ENCODE measurements at places on chromosomes 2 and 18.

DNA sequence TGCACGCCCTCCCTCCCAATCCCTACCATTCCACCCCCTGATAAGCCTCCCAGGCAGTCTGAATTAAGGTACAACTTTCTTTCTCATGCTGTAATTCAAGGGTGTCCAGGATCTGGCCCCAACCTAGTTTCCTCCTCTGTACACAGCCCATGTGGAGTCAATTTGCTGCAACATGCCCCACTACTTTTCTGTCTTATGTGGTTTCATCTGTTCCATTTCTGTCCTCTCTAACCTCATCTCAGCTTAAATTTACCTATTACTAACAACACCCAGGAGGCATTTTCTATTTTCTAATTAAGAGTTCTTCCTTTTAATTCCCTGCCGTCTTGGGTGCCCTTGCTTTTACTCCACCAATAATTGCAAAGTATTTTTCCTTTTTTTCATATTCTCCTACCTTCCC lies 10.0 kb downstream of the PPP4R1 start:
- DNase-seq, result no peak

DNA sequence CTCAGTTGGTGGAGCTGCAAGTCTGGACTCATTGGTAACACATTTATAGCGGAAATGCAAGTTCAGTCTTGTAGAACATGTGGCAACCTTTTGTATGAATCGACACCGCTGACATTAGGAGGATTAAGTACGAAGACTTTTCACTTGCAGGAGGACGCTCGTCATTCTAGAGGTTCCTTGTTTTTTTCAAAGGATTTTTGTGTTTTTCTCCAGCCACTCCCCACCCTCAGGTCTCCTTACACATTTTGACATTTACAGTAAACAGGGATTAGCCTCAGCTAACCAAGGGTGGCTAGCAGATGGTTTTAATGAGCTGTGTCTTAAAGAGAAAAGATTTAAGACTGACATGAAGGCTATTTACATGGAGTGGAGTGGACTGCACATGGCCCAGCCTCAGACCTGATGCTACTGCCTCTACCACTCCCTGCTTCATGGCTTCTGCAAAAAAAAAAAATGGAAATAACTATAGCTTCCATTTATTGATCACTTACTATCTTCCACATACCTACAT lies 173.8 kb downstream of the TRIB2 start:
- DNase-seq, result no peak

GRCh38 chr2:47617523-47618271 lies 165.2 kb upstream of the MSH6 start:
- no peak for DNase-seq

GRCh38 chr2:37827911-37828511 lies 97.1 kb upstream of the RMDN2 start:
- DNase-seq, result no peak

GRCh38 chr2:24365051-24365450 lies 4.7 kb upstream of the ITSN2 start:
- DNase-seq, result no peak

DNA sequence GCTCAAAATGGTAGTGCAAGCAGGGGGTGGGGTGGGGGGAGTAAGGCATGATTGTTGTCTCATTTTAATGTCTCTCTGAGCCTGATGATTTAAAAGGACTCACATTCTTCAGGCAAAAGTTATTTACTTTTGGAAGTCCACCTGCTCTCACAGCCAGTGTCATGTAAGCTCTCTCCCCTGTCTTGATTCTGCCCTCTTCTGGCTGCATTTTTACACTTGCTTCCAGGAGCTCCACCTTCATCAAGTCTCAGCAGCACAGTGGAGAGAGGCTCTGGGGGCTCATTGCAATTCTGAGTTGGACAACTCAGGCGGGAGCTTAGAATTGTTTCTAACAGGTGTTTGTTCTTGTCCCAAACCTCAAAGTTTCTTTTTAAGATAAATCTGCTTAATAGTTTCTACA lies 39.2 kb downstream of the GNAL start:
- DNase-seq, result no peak

DNA sequence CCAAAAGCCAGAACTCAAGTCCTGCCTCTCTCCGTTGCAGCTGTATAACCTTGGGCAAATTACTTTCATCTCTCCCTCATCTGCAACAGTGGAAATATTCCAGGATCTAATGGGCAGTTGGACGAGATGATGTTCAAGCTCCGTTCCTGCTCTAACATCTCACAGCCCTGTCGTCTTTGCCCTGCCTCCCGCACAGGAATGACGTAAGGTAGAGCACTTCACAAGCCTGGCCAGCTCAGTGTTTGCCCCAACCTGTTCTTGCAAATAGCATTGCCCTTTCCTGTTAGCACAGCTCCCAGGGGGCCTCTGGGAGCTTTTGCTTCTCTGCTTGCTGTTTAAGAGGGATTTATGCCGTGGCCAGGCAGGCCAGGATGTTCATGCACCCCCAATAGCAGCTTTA lies 107.9 kb downstream of the KLHL29 start:
- DNase-seq, result no peak

GRCh38 chr2:233081731-233082221 lies 21.6 kb downstream of the INPP5D start:
- DNase-seq, result no peak

GRCh38 chr18:55547705-55548056 lies 40.3 kb downstream of the TCF4 start:
- no peak for DNase-seq

DNA sequence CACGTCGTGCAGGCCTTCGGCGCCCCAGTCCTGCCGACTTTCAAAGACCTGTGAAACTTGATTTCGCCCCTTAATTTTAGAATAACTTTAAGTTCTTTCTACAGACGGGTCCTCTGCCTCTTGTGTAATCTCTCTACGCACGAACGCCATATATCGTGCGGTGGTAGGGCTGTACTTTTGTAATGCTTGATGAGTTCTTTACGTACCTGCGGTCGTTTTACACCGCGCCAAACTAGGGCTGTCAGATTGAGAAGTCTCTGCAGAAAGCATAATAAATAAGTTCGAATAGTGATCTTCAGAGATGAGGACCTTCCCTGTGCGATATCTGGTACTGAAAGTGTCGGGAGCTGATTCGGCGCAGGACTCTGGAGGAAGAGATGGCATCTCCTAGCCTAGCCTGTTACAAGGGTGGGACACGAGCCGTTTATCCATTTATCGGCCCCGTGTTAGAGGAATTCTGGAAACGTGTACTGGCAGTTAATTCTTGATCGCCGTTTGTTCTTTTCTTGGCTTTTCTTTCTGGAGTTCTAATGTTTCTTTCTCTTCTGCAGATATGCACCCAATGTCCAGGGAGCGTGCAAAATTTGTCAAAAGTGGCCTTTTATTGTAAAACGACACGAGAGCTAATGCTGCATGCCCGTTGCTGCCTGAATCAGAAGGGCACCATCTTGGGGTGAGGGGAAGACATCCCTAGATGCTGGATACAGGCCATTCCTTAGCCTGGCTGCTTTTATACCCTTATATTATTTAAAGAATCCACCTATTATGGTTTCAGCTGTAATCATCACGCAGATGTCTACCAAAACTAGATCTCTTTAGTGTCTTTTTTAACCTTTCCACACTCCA lies 781 bp upstream of the SLC5A6 start:
- no peak for DNase-seq

DNA sequence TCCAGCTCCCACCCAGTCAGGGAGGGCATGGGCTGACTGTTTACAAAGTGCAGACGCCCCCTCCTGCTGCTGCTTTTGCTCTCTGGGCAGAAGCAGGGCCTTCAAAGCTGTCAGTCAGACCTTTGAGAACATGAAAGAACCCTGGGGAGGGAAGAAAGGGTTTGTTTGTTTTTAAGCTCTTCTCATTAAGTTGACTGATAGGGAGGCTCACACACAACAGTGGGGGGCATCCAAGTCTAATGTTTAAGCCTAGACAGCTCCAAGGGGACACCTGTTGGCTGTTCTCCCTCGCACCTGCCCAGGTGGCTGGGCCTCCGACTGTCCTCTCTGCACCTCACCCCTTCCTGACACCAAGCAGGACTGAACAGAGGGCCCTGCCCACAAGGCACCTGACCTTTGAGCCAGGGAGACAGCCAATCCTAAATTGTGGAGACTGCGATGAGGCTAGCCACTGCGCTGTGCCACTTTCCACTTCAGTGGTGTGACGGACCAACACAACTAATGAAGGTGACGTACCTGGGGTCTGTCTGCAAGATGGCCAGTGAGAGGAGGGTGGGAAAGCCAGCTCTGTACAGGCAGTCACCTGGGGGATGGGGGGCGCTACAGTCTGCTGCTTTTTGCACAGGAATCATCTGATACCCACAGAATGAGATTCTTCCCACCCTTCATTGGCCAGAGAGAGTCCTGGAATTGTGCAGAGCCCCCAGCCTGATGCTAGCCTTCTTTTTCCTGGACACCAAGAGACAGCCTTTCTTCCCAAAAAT lies 16.3 kb downstream of the ST6GAL2 start:
- no peak for DNase-seq

DNA sequence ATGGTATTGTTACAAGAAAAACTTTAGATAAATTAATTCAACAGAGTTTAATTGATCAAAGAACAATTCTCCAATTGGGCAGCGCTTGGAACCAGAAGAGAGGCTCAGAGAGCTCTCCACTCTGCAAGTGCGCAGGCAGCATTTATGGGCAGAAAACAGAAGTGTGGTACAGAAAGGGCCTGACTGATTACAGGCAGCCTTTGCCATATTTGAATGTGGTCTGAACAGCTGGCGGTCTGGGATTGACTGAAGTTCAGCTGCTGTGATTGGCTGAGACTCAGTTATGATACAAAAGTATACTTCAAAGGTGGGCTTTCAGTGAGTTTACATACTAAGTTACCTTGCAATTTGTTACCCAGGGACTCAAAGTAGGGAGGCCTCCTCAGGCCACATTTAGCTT lies 301.3 kb upstream of the ID2 start:
- DNase-seq, result no peak

GRCh38 chr2:61770298-61770697 lies 83.6 kb downstream of the FAM161A start:
- DNase-seq, result no peak

- no peak for DNase-seq
These were observed 289.0 kb upstream of the TFPI start for GRCh38 chr2:187842978-187843847.

GRCh38 chr2:42498497-42498896 lies 4.7 kb upstream of the KCNG3 start:
- no peak for DNase-seq

GRCh38 chr2:145220496-145220895 lies 700.6 kb upstream of the ZEB2 start:
- no peak for DNase-seq

- DNase-seq, result no peak
These were observed 36.2 kb downstream of the TNS1 start for GRCh38 chr2:217966423-217967070.

- DNase-seq, result no peak
These were observed 417.7 kb upstream of the SALL3 start for GRCh38 chr18:78561757-78562510.

DNA sequence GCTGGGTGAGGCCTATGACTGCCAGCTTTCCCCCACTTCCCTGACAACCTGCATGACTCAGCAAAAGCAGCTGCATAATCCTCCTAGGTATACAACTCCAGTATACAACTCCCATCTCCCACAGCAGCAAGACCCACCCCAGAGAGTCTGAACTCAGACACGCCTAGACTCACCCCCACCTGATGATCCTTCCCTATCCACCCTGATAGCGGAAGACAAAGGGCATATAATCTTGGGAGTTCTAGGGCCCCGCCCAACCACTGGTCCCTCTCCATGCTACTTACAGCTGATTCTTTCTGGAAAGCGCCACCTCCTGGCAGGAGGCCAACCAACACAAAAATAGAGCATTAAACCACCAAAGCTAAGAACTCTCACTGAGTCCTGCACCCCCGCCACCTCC lies 296.5 kb downstream of the DCC start:
- no peak for DNase-seq

GRCh38 chr18:48129621-48130082 lies 199.2 kb upstream of the SMAD2 start:
- no peak for DNase-seq

DNA sequence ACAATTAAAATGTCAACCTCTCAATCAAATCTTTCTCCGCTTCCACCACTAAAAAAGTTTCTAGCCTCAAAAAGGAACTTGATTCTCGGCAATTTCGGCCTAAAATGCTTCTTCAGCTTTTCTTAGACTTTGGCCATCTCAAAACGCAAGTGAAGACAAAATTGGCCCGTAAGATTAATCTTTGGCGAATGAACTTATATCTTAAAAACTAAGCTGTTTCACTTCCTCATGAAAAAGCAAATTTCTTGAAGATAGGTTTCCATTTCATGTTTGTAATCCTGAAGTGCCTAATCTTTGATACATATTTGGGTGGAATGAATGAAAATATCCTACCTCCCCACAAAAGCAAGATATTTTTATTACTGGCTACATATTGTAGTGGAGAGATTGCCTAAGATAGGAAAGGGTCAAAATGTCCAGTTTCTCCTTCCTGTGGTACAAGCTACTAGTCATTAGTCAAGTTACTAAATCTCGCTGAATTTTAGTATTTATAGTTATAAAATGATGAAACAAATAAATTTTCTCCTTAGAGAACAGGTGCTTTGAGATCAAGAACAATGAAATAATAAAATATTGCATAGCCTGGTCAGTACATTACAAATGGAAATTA lies 85.4 kb upstream of the ZEB2 start:
- DNase-seq, result no peak

DNA sequence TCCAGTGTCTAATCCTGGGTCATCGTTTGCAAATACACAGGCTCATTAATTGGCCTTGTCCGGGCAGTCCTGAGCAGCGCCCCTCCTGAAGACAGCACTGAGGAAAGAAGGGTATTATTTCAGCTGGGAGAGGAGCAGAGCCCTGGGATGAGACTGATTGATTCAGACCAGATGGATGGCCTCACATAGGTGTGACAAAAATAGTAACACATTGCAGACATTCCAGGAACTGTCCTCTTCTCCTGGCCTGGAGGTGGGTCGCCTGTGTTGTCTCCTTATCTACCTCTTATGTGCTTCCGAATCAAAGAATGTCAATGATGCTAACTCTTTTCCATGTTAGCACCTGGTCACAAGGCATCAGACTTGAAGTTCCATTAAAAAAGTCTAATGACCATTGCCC lies 45.9 kb downstream of the ZEB2 start:
- DNase-seq, result no peak

GRCh38 chr2:12797815-12798214 lies 81.1 kb downstream of the TRIB2 start:
- DNase-seq, result no peak

GRCh38 chr2:41668529-41668928 lies 379.3 kb upstream of the PKDCC start:
- DNase-seq, result no peak

DNA sequence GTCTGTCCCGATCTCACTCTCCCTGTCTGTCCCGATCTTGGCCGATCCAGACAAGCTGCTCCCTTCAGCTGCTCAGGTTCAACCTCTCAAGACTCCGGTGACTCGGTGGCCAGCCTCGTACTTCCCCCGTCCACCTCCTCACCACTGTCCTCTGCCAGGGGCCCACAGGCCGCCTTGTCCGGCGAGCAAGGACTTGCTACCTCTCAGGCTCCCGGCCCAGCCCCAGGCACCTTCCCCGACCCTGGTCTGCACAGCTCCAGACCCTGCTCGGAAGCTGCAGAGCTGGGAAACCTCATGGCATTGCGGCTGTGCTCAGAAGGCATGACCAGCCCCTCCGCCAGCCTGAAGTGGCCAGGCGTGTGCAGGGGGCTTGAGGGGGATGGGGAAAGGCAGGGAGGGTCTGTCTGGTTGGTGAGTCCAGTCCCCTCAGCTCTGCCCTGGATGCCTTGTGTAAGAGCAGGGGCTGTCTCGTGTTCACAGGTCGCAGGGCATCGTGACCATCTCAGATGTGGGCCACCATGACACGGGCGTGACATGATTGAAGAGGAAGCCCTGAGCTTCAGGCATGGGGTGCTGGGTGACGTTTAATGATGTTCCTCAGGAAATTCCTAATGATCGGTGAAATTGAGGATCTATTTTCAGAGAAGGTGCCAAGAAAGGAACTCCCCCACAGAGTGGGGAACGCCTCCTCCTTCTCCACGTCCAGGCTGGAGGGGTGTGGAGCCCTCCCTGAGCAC lies 121.2 kb upstream of the CTDP1 start:
- DNase-seq, result no peak
